ENCODE measurements at places on chromosomes 1 and 21.
A peak's percentile ranks its signal among the peaks of the same experiment; 100 is the strongest.

DNA sequence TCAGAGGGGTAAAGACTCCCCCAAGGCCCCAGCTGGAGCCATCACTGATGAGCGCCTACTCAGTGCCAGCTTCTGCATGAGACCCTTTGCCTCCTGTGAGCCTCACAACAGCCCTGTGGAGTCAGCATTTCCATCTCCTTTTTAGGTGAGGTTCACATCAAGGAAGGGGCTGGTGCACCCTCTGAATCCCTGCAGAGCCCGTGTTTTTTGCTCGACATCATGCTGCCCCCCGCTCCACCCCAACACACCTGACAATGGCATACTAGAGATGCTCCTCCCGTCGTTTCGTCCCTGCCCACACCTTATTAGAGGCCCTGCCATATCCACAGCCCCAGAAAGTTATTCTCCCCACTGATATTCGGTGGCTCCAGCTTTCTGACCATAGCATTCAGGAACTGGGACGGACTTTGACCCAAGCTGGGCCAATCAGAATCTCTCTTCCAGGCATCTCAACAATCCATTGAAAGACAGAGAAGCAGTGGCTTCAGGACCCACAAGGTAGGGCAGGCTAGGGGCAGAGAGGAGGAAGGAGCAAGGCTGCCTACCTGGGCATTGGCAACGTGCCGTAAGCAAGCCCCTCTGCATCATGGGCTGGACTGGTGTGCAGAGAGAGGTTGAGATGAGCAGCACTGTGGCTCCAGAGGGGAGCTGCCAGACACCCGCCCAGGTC is 32.7 kb downstream of the EPHA10 start:
- DNase-seq = no peak

DNA sequence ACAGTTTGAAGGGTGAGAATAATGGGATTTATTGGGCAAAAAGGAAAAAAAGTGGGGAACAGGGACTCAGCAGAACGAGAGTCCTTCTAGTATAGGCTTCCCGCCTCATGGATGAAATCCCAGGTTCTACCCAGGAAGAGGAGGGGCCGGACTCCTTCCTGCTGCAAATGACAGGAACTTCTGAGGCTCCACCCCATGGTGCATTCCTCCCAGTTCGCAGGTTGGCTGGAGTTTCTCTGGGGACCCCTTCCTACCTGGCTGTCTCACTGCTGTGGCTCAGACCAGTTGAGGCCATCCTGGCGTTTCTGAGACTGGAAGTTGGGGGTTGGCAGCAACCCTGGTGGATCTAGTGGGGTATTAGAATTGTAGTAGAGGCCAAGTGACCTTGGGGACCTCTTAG is 27.5 kb downstream of the CNIH3 start:
- no peak for DNase-seq

DNA sequence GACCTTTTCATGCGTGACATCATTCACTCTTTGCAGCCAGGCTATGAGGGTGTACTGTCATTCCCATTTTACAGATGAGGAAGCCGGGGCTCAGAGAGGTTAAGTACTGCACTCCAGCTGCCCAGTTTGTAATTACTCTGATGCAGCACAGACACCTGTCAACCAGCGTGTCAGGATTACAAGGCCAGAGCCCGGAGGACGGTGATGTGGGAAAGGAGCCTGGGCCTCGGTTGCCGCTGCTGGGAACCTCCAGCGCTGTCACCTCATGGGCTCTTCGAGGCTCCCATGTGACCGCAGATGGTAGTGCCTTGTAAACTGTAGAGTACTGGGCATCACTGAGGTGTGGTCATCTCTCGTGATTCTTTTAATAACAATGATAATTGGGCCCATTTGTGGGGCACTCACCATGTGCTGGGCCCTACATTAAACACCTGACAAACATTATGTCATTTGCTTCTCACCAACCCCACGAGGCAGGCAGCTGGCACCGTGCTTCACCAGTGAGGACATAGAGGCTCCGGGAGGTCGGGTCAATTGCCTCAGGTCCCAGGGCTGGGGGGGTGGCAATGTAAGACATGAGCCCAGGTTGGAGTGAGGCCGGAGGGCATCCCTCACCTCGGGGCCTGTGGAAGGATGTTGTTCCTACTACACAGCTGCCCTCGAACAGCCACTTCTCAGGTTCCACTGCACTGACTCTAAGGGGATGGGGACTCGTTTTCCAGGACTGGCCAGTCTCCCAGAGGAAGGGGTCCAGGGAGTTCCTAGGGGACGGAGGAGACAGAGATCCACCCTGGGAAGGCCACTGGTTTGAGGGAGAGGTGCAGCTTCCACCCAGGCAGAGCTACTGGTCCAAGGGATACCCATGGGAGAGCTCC is 42.8 kb upstream of the PADI1 start:
- DNase-seq = no peak

DNA sequence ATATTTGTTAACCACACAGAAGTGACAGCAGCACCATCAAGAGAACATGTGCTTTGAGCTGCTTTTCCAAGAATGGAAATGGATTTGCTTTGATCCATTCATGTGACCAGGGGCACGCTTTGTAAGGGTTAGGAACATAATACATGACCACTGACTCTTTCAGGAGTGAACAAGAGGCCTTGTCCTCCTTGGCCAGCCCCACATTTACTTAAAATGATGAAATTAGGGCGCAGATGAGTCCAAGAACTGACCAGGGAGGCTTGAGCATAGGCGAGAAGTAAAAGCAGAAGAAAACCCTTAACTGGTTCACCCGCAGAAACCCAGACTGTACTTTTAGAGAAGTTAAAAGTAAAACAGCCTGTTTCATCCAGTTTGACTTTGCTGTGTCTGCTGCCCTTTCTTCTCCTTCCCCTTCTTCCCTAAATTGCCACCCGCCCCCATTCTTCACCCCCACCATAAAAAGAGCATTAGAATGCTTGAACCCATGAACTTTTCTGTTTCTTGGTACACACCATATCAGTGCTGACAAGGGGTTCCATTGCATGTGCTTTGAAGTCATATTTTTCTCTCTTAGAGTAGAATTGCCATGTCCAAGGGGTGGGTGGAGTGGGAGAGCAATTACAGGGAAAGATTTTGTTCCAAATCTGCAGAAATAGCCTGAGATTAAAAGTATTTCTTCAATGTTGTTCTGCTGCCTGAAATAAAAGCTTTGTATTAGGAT is 2.6 kb upstream of the GLUL start:
- no peak for DNase-seq

- DNase-seq = no peak
Observed at GRCh38 chr1:179043907-179044306, 18.2 kb downstream of the FAM20B start.

- DNase-seq = no peak
Observed at GRCh38 chr21:43851593-43851992, 13.4 kb upstream of the AGPAT3 start.

DNA sequence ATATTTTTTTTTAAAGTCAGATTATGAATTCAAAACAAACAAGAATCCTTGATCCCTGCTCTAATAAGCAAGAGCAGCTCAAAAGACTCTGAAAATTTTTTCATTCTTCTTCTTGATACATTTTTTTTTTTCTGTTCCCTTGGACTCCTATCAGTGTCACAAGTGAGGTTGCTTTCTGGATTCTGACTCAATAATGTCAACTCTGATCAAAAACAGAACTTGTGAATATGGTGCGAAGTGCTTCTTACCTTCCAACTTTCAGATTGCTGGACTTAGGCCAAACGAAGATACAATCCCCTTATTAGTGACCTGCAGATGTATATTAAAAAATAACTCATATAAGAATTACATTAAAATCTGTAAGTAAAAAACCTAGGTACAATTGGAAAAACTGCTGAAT is 136.1 kb downstream of the GPATCH2 start:
- DNase-seq = no peak

GRCh38 chr1:232421143-232421796 is 208.7 kb downstream of the SIPA1L2 start:
- no peak for DNase-seq

DNA sequence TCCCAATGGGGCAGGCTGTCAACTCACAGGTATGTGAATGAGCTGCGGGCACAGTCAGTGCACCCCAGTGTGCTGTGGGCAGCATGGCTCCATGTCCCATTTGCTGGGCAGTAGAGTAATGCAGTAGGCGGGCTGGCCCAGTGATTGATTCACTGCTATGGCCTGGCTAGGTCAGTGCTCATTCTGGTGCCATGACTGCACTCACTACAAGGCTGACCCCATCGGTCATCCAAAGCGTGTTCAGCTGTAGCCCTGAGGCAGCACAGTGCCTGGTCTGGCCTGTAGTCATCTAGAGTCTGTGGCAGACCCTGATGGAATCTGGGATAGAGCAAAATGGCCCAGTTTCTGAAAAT is 7.4 kb downstream of the HYI start:
- no peak for DNase-seq

GRCh38 chr21:32103361-32103760 is 175.5 kb downstream of the MIS18A start:
- DNase-seq = no peak

GRCh38 chr1:15902882-15903281 is 55.4 kb downstream of the SPEN start:
- DNase-seq = peak; percentile 58

GRCh38 chr1:44693159-44693558 is 18.6 kb downstream of the ARMH1 start:
- no peak for DNase-seq

Measured in AG08395 (cell line).